ENCODE measurements at places on chromosomes 4 and X.

GRCh38 chr4:139849219-139849618 is 183.6 kb downstream of the MGST2 start:
- no peak for DNase-seq

DNA sequence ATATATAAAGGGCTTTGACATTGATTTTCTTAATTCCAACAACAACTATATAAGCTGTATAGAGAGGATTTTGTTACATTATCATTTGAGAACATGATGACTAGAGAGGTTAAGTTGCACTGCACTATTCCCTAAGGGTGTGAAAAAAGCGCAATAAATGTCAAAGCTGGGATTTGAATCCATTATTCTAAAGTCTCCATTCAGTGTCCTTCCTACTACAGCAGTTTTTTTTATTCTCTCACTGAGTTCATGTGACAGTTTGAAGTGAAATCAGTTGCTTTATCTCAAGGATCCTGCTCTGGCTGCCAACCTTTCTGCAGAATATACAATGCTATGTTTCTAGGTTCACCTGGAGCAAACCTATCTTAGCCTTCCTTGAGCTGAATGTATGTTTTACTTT is 177.5 kb downstream of the ANKRD50 start:
- DNase-seq, result no peak

GRCh38 chr4:168019921-168020320 is 72.4 kb upstream of the ANXA10 start:
- peak; percentile 57 for DNase-seq

GRCh38 chrX:153305972-153306371 is 15.6 kb downstream of the PNMA6F start:
- DNase-seq, result no peak

DNA sequence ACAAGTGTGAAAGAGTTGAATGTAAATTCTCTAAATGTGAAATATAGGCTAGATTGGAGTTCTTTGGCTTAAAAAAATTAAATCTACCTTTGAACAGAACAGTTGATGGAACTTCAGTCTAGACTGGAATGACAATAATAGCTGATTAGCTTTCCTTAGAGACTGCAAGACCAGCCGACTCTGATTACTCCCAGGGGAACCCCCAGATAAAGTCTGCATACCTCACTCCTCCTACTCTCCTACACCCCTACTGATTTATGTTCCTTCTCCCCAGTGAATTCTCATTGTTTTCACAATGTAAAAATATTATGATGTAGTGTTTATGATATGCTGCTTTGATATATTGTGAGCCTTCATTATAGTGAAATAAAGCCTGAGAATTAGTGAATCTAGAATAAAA is 241.3 kb downstream of the CFAP299 start:
- peak; percentile 13 for DNase-seq

- no peak for DNase-seq
Observed at GRCh38 chrX:66014084-66014483, 25.8 kb downstream of the VSIG4 start.

DNA sequence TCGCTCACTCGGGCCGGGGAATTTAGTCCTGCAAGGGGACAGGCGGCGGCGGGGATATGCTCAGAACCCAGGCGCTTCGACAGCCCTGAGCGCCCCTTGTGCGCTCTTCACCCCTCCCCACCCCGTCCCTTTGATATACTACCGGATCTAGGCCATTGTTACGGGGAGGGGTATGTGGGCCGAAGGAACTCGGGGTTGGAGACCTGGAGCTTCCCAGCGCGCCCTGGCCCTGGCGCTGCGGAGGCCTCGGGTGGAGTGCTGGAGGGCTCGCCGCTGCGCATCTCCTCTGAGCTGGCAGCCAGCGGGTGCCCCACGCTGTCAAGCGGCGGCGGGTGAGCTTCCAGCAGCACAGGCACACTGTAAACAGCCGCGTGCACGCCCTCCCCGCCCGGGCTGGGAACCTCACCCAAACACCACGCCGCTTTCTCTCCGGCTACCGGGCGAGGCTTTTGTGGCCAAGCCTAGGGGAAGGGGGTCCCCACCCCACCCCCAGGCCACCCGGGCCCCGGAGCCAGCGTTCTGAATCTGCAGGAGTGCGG is 54.5 kb upstream of the BCOR start:
- DNase-seq, result no peak

GRCh38 chrX:153827903-153828302 is 2.4 kb downstream of the PDZD4 start:
- no peak for DNase-seq

DNA sequence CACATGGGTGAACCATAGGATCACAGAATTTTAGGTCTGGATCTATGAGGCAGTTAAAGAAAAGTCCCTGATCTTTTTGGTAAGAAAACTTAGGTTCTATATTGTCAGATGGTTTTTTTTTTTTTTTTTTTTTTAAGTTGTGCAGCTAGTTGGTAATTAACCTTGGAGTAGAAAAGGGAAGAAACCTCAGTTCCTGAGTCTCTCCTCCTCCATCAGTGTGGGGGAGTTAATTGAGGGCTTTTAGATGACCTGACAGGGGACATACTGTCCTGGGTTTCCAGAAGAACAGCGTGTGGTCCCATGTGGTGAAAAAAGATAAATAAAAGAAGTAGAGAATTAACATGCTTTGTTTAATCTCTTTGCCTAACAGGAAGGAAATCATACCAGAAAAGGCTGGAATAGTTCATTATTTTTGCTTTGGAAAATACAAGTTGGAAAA is 123.7 kb downstream of the ARHGAP10 start:
- DNase-seq, result no peak

DNA sequence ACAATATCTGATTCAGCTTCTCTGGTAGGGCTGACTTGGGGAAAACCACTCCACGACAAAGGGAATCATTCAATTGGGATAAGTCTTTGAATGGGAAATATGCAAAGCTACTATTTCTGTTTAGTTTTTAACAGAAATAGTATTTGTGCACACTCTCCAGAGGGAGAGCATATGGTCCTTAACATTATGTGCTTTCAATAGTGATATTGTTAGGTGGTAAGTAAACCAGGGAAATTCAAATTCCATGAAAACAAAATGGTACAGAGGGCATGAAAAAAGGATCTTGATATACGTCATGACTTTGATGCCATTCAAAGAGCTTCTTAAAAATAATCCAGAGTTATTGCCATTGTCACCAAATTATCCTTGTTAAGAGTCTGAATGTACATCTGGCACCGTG is 47.1 kb upstream of the CITED1 start:
- no peak for DNase-seq

DNA sequence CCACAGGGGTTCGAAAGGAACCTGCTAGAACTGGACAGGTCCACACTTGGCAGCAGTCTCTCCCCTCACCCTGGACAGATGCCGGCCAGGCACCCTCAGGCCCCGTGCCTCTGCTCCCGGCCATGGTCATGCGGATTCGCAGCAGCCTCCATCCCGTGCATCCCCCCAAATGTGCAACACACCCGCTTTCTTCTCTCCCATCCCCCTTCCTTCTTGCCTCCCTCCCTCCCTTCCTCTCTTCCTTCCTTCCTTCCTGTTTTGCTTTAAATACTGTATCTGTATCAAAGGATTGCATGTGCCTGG is 35.0 kb upstream of the HMX1 start:
- DNase-seq, result no peak

GRCh38 chr4:182478475-182478874 is 235.3 kb downstream of the TENM3 start:
- DNase-seq, result peak; percentile 60

GRCh38 chr4:165464813-165465381 is 86.1 kb downstream of the CPE start:
- DNase-seq, result peak; percentile 80

- no peak for DNase-seq
Observed at GRCh38 chrX:102341867-102342266, 94.9 kb downstream of the NXF2 start.

DNA sequence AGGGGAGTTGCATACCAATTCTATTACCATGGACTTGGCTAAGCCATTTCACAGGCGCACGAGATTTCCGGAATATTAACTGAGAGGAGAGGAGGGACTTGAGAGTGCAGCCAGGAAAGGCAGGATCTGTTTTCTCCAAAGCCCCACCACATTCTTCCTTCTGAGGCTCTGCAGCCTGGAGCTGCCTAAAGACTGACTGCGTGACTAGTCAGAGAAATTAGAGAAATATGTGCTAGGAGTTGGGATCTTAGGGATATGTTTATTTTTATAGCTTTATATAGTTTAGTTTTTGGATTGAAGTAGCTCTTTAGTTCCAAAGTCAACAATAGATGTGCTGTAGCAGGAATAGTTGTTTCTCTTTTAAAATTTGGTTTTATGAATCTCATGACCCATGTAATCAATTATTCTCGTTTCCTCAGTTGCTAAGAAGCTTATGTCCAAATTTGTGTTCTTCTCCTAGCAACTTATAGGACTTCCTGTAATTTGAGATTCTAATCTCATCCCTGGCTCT is 300.1 kb upstream of the DDX53 start:
- DNase-seq, result peak; percentile 82

DNA sequence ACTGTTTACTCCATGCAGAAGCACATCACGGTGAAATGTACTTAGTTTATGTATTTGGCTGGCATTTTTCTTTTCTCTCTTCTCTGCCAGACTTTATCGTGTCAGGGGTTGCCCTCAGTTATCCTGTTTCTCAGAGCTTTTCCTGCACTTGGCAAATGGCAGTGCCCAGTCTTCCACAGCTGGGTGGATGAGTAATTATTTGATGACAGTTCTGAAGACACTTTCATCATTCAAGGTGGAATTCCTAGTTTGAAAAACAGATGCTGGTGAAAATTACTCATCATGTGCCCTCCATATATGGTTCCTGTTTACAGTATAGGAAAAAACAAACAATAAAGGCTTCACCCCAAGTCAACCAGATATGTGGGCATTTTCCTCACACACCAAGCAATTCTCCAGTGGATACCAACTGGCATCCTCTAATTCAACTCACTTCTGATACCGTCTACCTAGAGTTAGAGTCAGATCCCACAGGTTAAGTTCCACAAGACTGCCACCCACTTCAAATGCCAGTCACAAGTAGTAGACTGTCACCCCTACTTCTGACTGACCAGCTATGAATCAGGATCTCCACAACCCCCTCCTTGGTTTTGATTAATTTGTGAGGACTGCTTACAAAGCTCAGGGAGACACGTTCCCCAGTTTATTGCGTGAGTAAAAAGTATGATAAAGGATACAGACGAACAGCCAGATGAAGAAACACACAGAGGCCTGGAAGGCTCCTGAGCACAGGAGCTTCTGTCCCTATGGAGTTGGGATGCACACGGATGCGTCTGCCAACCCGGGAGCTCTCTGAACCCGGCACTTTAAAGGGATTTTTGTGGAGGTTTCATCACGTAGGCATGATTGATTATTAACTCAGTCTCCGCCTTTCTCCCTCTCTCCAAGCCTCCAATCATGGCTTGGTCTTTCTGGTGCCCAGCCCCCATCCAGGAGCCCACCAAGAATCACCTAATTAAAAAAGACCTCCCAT is 72.9 kb downstream of the CLDN34 start:
- DNase-seq, result no peak

GRCh38 chrX:47129899-47130358 is 14.6 kb downstream of the NDUFB11 start:
- DNase-seq, result no peak

DNA sequence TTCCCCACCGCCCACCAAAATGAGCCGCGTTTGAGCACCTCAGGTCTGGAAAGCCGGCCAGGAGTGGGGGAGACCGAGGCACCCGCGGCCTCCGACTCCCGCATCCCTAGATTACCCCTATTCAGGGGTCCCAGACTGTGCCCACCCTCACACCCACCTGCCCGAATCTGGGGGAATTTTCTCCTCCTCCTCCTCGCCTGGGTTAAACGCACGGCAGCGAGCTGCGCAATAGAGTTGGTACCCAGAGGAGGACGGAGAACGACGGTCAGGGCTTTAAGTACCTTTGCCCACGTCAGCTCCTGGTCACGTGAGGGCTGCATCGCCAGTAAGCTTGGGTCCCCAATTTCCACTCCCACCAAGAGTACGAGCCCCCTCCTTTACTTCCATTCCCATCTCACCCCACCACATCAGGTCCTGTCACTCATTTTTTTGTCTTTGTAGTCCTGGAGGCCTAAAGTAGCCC is at the start of gene ARMCX2:
Gene ARMCX2 (minus strand): TSS at position 250 of the 463 bp plus-strand sequence. CDS start 2,262 bp downstream, outside the sequence.
- peak; percentile 74 for DNase-seq

DNA sequence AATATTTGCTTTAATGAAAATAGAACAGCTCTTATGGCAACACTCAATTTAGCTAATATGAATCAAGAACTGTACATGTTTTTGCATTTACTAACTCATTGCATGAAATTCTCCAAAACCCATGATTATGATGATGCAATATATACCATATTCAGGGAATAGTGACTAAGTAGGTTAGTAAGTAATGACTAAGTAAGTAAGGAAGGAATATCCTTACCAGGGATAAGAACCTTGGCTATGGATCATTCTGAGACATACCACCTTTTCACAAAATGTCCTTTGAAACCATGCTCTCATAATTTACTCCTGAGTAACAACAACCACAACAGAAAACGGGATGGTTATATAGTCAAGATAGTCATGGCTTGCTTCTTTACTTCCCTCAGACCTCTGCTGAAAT is 1513.0 kb downstream of the STIM2 start:
- peak; percentile 51 for DNase-seq

DNA sequence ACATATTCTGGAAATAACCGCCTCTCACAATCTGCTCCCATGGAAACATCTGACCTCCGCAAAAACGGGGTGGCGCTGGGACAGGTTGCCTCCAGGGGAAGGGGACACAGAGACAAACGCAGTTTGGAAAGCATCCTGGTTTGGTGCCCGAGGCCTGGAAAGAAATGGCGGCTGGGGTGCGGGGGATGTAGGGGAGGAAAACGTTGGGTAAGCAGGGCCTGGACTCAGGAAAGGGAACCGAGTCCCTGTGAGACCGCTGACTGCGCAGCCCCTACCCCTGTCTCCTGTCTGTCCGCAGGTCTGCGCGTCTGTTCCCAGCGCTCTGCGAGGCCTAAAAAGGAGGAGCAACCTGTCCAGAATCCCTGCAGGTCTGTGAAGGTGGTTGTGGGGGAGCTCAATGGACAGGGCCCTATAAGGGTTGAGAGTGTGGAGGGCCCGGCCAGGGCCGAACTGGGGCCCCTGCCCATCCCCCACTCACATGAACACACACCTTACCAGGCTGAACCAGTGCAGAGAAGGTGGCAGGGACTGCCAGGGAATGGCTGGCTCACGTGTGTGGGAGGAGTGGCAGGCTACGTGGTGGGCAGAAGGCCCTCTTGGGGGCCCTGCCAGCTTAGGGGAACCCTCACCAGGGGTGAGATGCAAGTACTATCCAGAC is 672 bp downstream of the TCEAL3 start:
- DNase-seq, result no peak

GRCh38 chr4:43411226-43411625 is 518.7 kb downstream of the GRXCR1 start:
- DNase-seq, result peak; percentile 39

- peak; percentile 8 for DNase-seq
Observed at GRCh38 chr4:163693211-163693610, 198.7 kb downstream of the TMA16 start.

GRCh38 chr4:69078852-69079251 is 17.4 kb upstream of the UGT2B7 start:
- no peak for DNase-seq

GRCh38 chrX:153445106-153445855 is 575 bp downstream of the TREX2 start:
- no peak for DNase-seq

DNA sequence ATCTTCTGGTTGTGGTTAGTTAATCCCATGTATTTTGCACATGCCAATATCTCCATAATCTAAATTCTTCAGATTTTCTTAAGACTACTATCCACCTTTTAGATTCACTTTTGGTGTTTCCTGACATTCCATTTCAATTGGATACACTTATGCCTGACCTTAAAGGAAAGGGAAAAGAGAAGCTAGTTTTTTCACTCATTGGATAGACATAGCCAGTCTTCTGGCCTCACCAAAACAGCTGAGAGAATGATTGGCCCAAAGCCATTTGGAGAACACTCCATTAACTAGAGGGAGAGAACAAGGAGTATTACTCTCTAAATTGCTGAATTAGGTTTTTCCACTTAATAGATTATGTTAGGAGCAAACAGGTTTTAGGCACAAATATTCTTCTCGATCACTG is 4.0 kb downstream of the PRPS1 start:
- DNase-seq, result peak; percentile 27
